Thyroid gland (tissue), 4 donors: ENCODE measurements at places on chromosomes 5 and 9.

GRCh38 chr5:122967625-122968024 is 68.9 kb downstream of the PPIC start:
- no peak for DNase-seq

GRCh38 chr9:120158221-120158620 is 421.7 kb downstream of the CDK5RAP2 start:
- DNase-seq, result no peak

GRCh38 chr5:153658606-153659005 is 168.1 kb downstream of the GRIA1 start:
- no peak for DNase-seq

DNA sequence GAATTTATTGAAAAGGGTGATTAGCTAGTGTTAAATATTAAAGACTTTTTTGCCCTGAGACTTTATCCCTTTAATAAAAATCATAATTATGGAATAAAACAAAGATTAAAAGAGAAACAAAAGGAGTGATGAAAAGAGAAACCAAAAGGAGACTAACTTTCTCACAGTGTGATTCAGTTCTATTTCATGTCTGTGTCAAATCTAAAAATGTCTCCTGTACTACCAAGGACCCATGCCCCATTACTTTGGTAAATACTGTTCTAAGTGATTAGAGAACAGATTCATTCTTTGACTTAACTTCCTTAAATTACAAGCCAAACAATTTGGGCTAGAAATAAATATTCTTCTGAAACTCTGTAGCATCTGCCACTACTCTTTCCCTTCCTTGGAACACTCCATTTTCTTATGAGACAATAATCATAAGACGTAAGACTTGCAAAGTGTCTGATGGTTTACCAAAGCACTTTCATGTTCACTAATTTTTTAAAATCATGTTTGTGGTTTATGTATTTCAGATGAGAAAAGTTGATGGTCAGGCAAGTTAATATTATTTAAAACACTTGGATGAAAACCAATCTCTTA is 319.0 kb downstream of the EBF1 start:
- no peak for DNase-seq

GRCh38 chr5:125710745-125711144 is 712.5 kb upstream of the GRAMD2B start:
- DNase-seq, result no peak

DNA sequence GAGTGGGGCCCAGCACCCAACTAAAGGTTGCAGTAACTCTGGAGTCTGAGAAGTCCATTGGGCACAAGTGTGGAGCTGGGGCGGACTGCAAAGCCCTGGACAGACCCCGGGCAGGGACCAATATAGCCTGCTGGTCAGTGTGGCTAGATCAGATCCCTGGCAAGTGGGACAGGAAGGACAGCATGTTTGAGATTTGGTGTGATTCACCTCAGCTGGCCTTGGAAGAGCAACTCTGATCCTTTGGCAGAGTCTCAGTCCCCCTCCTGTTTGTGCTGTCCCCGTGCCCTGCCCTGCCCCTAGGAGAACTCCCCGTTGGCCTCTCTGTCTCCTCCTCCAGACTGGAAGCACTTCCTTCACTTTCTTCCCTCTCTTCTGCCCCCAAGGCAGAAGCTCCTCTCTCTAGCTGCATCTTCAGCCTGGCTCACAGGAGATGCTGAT is 255.3 kb downstream of the FSTL4 start:
- no peak for DNase-seq
